ENCODE measurements at places on chromosomes 6 and 20.

- H3K27ac ChIP-seq = no peak overlapping the region
- no peak overlapping the region for H3K4me3 ChIP-seq
- no peaks in the 10 kb centered on the region for H3K4me1 ChIP-seq
- H3K27me3 ChIP-seq = no peaks in the 10 kb centered on the region
- no peak for DNase-seq
These were observed 50.7 kb upstream of the COL10A1 start for GRCh38 chr6:116176596-116176995.

GRCh38 chr6:139099984-139100383 lies 34.9 kb upstream of the HECA start:
- no peak for DNase-seq
- H3K27me3 ChIP-seq = no peaks in the 10 kb centered on the region
- no peaks in the 10 kb centered on the region for H3K36me3 ChIP-seq
- H3K27ac ChIP-seq = no peak overlapping the region
- H3K4me3 ChIP-seq = no peak overlapping the region

GRCh38 chr6:137866200-137866913 lies 702 bp upstream of the TNFAIP3 start:
- peaks cover 23% of the 10 kb centered on the region for H3K4me1 ChIP-seq
- peak overlapping the region; percentile 86 for H3K4me3 ChIP-seq
- H3K27me3 ChIP-seq = no peaks in the 10 kb centered on the region

GRCh38 chr6:108737594-108738546 lies 110.4 kb upstream of the ARMC2 start:
- no peak overlapping the region for H3K4me3 ChIP-seq
- DNase-seq = no peak
- no peaks in the 10 kb centered on the region for H3K36me3 ChIP-seq
- H3K27ac ChIP-seq = no peak overlapping the region
- no peaks in the 10 kb centered on the region for H3K27me3 ChIP-seq

DNA sequence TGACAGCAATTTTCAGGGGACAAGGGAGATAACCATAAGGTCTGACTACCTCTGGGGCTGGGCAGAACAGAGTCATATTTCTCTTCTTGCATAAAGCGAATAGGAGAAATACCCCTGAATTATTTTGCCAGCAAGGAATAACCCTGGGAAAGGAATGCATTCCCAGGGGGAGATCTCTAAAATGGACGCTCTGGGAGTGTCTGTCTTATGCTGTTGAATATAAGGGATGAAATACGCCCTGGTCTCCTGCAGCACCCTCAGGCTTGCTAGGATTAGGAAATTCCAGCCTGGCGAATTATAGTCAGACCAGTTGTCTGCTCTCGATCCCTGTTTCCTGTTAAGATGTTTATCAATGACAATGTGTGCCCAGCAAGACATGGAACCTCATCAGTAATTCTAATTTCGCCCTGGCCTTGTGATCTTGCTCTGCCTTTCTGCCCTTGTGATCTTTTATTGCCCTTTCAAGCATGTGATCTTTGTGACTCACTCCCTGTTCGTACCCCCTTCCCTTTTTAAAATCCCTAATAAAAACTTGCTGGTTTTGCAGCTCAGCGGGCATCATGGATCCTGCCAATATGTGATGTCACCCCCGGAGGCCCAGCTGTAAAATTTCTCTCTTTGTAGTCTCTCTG lies 221.6 kb upstream of the HS3ST5 start:
- no peaks in the 10 kb centered on the region for H3K36me3 ChIP-seq
- no peak for DNase-seq
- no peak overlapping the region for H3K27ac ChIP-seq
- H3K27me3 ChIP-seq = no peaks in the 10 kb centered on the region
- no peaks in the 10 kb centered on the region for H3K4me1 ChIP-seq

DNA sequence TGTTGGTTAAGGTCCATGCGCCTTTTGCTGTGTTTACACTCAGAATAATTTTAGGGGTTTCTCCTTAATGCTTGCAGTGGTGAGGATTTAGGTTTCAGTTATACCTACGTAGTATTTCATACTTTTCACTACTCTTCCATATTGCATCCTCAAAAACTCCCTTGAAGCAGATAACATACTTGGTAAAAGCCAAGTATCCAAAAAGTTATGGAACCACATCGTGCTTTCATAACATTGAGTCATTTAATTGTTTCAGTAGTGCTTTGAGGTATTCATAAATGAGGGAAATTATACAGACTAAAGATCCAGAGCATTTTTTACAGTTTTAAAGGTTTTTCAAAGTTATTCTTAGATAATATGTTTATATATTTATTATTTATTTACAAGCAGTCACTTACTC lies 4.0 kb upstream of the ATXN1 start:
- no peak overlapping the region for H3K4me3 ChIP-seq
- peaks cover 13% of the 10 kb centered on the region for H3K4me1 ChIP-seq
- no peak for DNase-seq
- H3K27ac ChIP-seq = peak overlapping the region; percentile 99
- no peaks in the 10 kb centered on the region for H3K36me3 ChIP-seq
- H3K27me3 ChIP-seq = no peaks in the 10 kb centered on the region

DNA sequence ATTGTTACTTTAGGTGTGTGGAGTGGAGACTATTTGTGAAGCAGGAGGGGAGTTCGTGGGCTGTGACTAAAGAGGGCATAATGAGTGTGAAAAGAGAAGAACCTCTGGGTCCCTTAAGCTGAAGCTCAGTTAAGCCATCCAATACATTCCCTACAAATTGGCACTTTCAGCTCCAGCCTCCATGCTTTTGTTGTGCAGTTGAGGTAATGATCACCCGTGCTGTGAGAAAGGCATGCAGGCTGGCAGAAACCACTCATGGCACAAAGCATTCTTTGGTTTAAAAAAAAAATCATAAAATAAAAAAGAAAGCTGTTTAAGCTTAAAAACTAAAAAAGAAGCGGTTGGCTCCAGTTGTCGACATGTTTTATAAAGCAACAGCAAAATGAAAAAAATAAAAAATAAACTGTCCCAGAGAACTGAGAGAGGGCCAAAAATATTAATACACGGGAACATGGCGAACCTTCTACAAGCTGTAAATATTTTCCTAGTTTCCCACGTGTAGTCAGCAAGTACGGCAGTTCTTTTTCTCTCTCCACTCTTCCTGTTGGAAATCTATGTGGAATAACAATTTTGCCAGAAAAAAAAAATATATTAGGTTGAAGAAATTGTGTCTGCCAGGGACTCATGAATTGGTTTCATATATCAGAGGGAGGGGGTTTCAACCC lies 82.2 kb downstream of the ANKRD60 start:
- H3K36me3 ChIP-seq = no peaks in the 10 kb centered on the region
- no peaks in the 10 kb centered on the region for H3K4me1 ChIP-seq
- H3K4me3 ChIP-seq = no peak overlapping the region
- H3K27me3 ChIP-seq = peaks cover 30% of the 10 kb centered on the region
- no peak for DNase-seq
- no peak overlapping the region for H3K27ac ChIP-seq

DNA sequence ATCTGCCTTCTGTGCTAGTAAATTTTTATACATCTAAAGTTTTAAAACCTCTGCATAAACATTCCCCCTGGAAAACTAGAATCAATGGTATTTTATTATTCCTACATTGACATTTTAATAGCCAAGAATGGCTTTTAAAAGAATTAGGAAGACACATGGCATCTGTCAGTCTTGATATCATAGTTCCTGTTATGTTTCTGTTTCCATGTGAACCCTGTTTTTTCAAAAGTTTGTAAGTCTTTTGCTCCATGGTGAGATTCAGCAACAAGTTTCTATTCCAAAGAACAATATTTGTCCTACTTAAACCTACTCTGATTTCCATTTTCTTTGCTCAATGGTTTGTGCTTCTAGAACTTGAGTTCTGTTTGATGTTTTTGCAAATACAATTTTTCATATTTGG lies 95.2 kb downstream of the PLEKHG1 start:
- H3K27me3 ChIP-seq = no peaks in the 10 kb centered on the region
- H3K4me1 ChIP-seq = peaks cover 89% of the 10 kb centered on the region
- H3K27ac ChIP-seq = peak overlapping the region; percentile 23
- H3K4me3 ChIP-seq = no peak overlapping the region

DNA sequence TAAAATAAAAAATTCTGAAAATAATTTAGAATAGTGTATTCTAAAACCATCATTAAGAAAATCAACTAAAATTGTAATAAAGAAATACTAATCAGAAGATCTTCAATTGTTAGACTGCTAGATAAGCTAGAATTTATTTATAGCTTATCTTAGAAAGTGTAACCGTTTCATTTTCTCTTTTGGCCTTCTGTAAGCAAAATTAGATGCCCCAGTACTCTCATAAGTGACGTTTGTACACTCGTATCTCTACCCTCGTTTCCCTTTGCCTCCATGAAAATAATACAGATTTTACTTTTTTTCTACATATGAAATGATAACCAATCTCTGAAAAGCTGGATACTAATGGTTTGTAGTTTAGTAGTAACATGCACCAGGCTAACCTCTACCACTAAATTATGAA lies 19.8 kb downstream of the DSE start:
- no peaks in the 10 kb centered on the region for H3K27me3 ChIP-seq
- DNase-seq = no peak
- H3K36me3 ChIP-seq = no peaks in the 10 kb centered on the region
- peaks cover 80% of the 10 kb centered on the region for H3K4me1 ChIP-seq

GRCh38 chr6:25916789-25917490 lies 13.6 kb downstream of the SLC17A2 start:
- no peak for DNase-seq
- no peaks in the 10 kb centered on the region for H3K36me3 ChIP-seq
- H3K4me1 ChIP-seq = no peaks in the 10 kb centered on the region
- H3K27me3 ChIP-seq = no peaks in the 10 kb centered on the region
- no peak overlapping the region for H3K4me3 ChIP-seq
- no peak overlapping the region for H3K27ac ChIP-seq

DNA sequence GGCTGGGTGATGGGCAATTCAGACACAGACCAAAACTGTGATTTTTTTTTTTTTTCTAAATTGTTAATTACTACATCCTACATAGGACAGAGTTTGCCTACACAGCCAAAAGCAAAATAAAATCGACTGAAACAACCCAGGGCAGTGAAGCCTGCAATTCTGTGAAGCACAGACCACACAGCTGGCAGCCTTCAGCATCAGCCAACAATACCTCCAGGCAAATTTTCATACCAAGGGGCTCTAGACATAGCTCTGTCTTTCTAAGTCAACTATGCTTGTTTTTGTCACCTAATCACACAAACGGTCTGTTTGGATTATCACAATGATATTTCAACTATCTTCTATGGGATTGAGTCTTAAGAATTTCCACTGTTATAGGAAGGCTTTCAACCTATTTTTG lies 17.6 kb downstream of the RMND1 start:
- H3K4me1 ChIP-seq = no peaks in the 10 kb centered on the region
- H3K36me3 ChIP-seq = peaks cover 55% of the 10 kb centered on the region
- no peak overlapping the region for H3K4me3 ChIP-seq
- H3K27ac ChIP-seq = no peak overlapping the region
- no peak for DNase-seq
